Activated CD8-positive, alpha-beta memory T cell treated with anti-CD3 and anti-CD28 coated beads for 1 hour (primary cell): ENCODE measurements at places on chromosomes 2 and 18.

DNA sequence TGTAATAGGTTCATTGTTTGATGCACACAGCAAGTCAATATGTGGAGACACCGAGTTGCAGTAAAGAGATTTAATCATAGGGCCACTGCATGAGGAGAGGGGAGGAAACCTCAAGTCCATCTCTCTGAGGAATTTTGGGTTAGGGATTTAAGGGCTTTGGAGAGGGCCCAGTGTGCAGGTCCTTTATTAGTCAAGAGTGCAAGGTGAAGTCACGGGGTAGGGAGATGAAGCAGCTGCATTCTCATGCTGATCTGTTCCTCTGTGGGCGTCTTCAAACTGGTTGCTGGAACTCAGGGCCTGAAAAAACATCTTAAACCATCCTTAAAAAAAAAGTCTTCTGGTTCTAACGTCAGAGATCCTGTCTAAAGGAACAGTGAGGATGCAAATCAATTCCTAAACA is 131.6 kb downstream of the NXPH2 start:
- DNase-seq: no peak

DNA sequence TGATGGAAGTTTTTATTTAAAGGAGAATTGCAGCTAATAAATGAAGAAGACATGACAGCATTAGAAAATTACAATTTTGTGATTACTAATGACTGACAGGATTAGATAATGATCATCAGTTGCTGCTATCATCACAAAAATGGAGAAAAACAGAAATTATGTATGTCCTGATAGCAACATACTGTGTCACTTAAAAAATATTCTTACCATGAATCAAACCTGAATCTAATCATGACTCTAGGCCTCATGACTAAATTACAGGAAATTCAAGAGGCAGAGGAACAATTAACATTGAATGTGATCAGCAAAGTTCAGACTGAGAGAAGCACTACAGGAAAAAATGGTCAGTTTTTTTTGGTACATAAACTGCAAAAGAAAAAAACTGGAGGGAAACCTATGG is 147.8 kb downstream of the PMAIP1 start:
- DNase-seq: no peak

DNA sequence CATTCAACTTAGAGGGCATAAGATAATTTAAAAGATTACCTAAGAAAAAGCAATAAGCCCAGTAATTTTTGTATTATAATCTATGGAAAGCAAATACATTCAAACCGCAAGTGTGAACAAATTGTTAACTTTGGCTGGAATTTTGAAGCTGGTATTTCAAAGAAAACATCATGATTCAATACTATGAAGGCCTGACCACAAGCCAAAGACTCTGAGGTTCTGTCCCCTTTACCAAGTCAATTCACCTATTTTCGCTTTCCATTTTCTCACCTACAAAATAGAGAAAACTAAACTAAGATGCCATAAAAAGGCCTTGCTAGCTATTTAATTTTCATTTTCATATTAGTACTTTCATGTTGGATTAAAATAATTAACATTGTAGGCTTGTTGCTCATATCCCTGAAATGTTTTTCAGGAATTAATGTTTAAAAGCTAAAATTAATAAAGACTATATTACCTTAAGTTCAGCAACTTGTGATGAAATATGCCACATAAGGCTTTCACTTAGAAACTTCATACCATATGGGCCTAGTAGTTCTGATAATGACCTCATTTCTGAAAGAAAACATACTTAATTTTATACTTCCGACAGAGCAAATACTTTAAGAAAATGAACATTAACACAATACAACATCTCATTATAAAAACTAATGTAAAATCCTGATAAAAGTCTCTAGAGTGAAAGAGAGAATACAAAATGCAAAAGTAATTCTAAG is 85.7 kb upstream of the FRZB start:
- DNase-seq: no peak

DNA sequence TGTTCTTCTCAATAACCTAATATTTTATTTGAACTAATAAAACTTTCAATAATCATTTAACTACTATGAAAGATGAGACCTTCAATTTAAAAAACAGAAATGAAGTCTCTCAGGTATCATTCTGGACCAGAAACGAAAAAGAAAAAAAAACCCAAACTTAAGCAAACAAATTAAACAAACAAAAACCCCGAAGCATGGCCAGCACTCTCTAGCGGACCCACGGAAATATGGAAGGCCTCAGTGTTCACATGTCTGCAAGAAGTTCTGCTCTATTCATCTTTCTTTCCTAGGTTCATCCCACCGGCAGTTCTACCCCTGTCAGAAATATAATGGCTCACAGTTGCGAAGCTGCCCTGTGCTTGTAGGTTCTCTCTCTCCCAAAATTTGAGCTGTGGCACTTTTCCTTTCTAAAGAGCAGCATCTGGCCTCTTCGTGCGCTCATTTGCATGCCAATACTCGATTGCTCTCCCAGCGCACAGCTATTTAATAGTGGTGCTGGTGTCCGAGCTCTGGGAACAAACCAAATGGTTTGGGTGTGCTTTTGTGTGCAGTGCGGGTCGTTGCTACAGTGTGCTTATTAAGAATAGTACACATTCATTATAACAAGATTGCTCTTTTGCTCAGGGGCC is 129.0 kb upstream of the ZEB2 start:
- DNase-seq: no peak

DNA sequence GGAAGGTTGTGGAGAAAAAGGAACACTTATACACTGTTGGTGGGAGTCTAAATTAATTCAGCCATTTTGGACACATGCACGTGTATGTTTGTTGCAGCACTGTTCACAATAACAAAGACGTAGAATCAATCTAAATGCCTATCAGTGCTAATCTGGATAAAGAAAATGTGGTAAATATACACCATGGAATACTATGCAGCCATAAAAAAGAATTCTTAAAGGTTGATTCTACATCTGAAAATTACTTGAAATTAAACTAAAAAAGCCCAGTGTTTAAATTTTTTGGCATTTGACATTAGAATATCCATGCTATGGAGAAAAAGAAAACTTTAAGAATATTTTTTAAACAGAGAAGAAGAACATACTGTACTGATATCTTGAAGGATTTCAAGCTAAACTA is 84.0 kb downstream of the BMPR2 start:
- no peak for DNase-seq
